ENCODE measurements at places on chromosomes 11 and 22.

DNA sequence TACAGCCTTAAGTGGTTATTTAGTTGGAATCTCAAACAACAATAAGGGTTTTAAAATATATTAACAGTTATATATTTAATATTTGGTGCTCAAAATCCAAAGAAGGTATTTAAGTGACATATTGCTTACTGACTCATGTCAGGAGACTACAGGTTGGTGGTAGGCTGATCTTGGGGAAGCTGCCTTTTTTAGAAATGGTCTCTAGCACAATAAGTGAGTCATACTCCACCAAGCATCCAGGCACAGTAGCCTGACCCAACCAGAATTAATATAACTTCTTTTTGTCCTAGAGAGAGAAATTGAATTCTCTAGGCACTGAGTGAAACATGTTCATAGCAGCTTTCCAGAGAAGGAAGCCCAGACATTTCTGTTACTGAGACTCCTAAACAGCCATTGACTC is 868.5 kb upstream of the TENM4 start:
- DNase-seq, result no peak

- DNase-seq, result no peak
Measured at GRCh38 chr11:133898770-133899115, 53.4 kb upstream of the SPATA19 start.

GRCh38 chr11:96222102-96222501 is 120.9 kb downstream of the MAML2 start:
- DNase-seq, result no peak

DNA sequence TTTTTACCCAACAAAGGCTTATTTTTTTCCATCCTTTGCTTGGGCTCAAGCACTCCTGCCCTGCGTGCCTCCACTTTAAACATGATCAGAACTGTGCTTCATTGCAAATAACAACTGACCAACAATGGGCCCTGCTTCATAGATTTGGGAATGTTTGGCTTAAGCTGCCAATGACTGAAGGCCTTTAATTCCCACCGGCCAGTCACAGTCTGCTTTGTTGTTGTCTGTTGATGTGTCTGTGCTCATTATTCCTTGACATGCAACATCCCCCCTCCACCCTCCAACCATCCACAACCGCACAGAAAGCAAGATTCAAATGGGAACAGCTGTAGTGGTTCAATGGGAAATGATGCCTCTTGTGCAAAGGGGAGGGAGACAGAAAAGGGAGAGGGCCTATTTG is 23.0 kb downstream of the PAX6 start:
- DNase-seq, result no peak

DNA sequence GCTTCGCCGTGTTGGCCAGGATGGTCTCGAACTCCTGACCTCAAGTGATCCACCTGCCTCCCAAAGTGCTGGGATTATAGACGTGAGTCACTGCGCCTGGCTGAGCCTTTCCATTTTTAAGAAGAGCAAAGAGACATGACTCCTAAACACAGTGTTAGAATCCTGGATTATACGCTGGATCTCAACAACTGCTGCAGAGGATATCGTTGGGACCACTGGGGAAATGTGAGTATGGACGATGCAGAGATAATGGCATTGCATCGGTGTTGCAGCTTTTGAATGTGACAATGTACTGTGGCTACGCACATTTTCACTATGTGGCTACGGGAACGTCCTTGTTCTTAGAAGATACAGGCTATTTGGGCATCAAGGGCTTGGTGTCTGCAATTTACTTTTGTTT is 6.2 kb downstream of the MRGPRF start:
- no peak for DNase-seq

GRCh38 chr22:38729946-38730345 is 24.2 kb downstream of the GTPBP1 start:
- no peak for DNase-seq

- no peak for DNase-seq
Measured at GRCh38 chr11:75820645-75821044, 5.6 kb downstream of the UVRAG start.

All from fibroblast of the conjunctiva (primary cell).